ENCODE measurements at places on chromosomes 4 and X.
A peak's percentile ranks its signal among the peaks of the same experiment; 100 is the strongest.

DNA sequence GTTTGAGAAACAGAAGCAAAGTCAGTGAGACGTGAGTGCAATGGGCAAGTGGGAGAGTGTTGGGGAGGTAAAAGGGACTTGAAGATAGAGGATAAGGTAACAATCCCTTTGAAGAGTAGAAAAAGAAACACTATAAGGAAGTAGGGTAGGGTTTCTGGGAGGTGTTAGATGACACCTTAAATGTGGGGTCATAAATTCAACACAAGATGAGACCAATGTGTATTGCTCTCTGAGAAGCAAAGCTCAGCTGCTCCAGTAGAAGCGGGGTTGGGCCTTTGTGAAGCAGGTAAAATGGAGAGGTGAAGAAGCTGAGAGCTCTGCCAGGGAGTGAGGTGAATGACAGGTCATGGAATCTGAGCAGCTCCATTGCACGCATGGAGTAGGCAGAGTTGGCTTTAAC is 85.3 kb downstream of the REELD1 start:
- no peak overlapping the region for H3K4me3 ChIP-seq
- DNase-seq, result no peak
- H3K27ac ChIP-seq, result no peak overlapping the region
- H3K4me1 ChIP-seq, result no peaks in the 10 kb centered on the region
- H3K27me3 ChIP-seq, result no peaks in the 10 kb centered on the region

DNA sequence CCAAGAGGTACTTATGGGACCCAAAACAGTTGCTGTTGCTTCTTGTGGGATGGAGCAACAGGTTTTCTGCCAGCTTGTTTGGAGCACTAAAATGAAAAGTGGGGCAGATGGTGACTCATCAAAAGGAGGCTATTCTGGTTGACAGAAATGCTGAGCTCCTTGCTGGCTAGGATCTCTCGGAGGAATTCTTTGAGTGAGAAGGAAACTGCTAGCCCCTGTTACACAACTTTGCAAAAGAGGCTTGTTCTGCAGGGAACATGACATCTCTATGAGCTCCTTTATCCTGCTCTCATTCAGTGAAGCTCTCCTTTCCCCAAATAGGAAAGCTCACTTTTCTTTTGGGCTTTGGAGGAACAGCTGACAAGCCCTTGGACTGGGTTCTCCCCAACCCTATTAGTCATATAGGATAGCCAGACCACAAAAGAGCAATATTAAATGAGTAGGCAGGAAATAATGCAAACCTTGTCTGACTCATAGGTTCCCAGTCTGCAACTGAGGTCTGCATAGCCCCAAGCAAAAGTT is 108.3 kb downstream of the CDS1 start:
- DNase-seq, result no peak
- H3K27me3 ChIP-seq, result no peaks in the 10 kb centered on the region
- H3K4me3 ChIP-seq, result no peak overlapping the region

DNA sequence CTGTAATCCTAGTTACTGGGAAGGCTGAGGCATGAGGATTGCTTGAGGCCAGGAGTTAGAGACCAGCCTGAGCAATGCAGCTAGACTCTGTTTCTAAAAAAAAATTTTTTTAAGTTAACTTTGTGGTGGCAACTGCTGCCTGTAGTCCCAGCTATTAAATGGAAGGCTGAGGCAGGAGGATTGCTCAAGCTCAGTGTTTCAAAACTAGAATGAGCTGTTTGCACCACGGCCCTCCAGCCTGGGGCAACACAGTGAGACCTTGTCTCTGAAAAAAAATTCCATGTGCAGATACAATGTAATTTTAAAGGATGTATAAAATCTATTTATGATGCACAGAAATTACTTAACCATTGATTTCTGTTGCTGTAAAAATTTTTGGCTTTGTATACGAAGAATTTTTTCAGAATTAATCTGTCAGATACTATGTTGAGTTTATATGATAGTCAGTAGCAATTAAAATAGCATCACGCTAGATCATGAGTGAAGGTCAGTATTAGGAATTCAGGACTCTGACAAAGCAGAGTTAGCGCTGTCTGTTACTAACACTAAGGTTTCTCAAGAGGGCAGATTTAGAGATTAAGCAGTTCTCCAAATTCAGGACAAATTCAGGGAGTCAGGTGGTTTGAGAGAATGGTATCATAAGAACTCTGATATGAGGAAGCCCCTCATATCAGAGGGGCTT is 8.3 kb upstream of the AGA start:
- H3K4me3 ChIP-seq, result no peak overlapping the region
- no peaks in the 10 kb centered on the region for H3K27me3 ChIP-seq
- H3K27ac ChIP-seq, result no peak overlapping the region
- no peak for DNase-seq
- H3K36me3 ChIP-seq, result no peaks in the 10 kb centered on the region

- peak; percentile 13 for DNase-seq
- H3K27ac ChIP-seq, result peak overlapping the region; percentile 63
- no peaks in the 10 kb centered on the region for H3K27me3 ChIP-seq
Observed at GRCh38 chr4:77332696-77333270, 175.8 kb downstream of the CCNG2 start.

GRCh38 chr4:87375719-87376291 is 15.2 kb downstream of the HSD17B11 start:
- H3K27me3 ChIP-seq, result no peaks in the 10 kb centered on the region
- no peaks in the 10 kb centered on the region for H3K36me3 ChIP-seq
- H3K4me1 ChIP-seq, result no peaks in the 10 kb centered on the region
- peak; percentile 28 for DNase-seq
- no peak overlapping the region for H3K27ac ChIP-seq
- H3K4me3 ChIP-seq, result no peak overlapping the region

GRCh38 chr4:151215295-151215694 is 61.7 kb upstream of the PRSS48 start:
- H3K4me1 ChIP-seq, result no peaks in the 10 kb centered on the region
- no peak for DNase-seq
- no peak overlapping the region for H3K4me3 ChIP-seq
- no peak overlapping the region for H3K27ac ChIP-seq
- H3K27me3 ChIP-seq, result no peaks in the 10 kb centered on the region

DNA sequence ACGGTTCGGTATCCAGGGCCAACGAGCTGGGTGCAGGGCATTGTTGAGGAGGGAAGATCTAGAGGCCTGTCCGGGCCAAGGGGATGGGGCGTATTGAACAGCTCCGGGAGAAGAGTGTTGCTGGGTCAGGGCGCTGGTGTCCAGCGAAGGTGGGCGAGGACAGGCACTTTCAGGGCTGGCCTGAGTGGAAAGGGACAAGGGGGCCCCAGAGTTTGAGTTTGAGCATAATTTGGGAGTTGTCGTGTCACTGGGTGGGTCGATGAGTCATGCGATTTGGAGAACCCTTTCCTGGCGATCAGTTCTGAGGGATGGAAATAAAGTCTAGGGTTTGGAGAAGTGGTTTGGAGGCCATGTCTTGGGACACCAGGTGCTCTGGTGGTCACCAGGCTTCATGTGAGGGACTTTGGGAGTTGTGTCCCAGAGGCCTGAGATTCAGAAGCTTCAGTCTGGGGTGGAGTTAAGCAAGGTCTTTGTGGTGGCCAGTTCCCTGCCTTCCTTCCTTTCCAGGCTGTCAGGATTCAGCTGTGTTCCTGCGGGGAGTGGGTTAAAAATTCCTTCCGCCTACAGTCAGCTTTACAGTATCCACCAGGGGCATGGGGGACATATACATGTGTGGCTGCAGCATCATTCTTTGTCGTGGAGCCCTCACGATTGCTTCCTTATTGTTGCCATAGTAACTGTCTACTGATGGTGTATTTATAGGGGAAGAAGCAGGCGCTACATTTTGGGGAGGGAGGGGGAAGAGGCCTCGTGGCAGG is 504 bp downstream of the PRRG3 start:
- no peaks in the 10 kb centered on the region for H3K36me3 ChIP-seq
- H3K27ac ChIP-seq, result no peak overlapping the region
- peaks cover 40% of the 10 kb centered on the region for H3K27me3 ChIP-seq
- peak overlapping the region; percentile 55 for H3K4me3 ChIP-seq
- no peak for DNase-seq
- H3K4me1 ChIP-seq, result no peaks in the 10 kb centered on the region

- H3K36me3 ChIP-seq, result no peaks in the 10 kb centered on the region
- no peaks in the 10 kb centered on the region for H3K27me3 ChIP-seq
- no peaks in the 10 kb centered on the region for H3K4me1 ChIP-seq
Observed at GRCh38 chr4:20684852-20685763, 15.2 kb upstream of the PACRGL start.

All from neural progenitor cell (in vitro differentiated cells).